ENCODE measurements at places on chromosomes 13 and 19. TPM values are rescaled to one million over a fixed set of nuclear protein-coding genes. Genes with fewer than 3 reads are reported as not detected.

DNA sequence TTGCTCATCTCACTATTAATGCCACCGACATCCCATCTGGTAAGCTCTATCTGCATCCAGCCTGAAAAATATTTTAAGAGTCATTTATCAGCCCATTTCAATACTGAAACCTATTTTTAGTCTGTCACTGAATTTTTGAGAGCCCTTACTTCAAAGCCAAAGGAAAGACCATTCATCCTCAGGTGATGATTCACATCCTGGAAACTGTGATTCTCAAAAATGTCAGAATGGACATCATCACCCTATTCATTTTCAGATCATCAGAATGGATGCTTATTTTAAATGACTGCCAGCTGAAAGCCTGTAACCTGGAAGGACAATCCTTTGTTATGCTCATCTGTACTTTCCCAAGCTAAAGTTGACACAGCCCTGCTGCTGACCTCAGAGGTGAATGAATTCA lies 27.0 kb downstream of the TNFSF11 start:
- H3K27ac ChIP-seq, result no peak overlapping the region
- H3K36me3 ChIP-seq, result no peaks in the 10 kb centered on the region
- no peak for DNase-seq
- peaks cover 8% of the 10 kb centered on the region for H3K27me3 ChIP-seq
- H3K4me1 ChIP-seq, result no peaks in the 10 kb centered on the region
- H3K4me3 ChIP-seq, result no peak overlapping the region

GRCh38 chr19:55437410-55437809 lies 5.7 kb downstream of the SHISA7 start:
- H3K27me3 ChIP-seq, result peaks cover 27% of the 10 kb centered on the region
- no peak overlapping the region for H3K27ac ChIP-seq
- no peaks in the 10 kb centered on the region for H3K36me3 ChIP-seq
- peak; percentile 55 for DNase-seq

DNA sequence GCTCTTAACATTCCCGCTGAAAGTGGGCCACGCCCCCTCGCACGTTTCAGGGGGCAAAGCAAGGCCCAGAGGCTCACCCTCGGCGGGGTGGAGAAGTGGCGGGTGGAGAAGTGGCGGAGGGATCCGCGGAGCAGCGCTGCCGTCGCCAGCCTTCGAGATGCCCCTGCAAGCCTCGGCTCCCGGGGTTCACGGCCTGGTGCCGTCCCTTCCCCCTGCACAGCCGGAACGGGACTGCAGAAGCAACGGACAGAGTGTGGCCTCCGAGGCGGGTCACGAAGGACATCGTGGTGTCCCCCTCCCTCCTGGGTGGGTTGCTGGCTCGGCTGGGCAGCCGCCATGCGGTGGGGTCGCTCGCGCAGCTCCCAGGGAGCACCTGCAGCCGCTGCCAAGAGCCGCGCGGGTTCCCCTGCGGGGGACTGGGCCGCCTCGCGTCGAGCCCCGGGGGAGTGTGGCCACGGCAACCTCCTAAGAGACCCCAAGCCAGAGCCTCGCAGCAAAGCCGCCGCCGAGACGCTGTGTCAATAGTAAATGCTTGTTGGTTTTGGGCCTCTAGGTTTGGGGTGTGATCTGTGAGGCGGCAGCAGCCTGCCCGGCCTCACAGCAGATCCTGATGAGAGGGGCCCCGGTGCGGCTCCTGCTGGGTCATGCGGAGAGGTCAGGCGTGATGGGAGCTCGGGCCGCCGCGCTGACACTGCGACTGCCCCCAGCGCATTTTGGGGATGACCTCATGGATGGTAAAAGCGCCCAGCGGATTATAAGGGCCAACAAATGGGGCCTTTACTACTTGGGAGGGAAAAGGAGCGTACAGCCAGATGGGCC lies 5.5 kb downstream of the TPGS1 start:
- H3K36me3 ChIP-seq, result no peaks in the 10 kb centered on the region
- H3K27me3 ChIP-seq, result no peaks in the 10 kb centered on the region
- no peak overlapping the region for H3K27ac ChIP-seq
- no peak for DNase-seq
- H3K4me1 ChIP-seq, result peaks cover 14% of the 10 kb centered on the region
- no peak overlapping the region for H3K4me3 ChIP-seq

Gene OR7A5
- total RNA-seq, result not detected

- H3K27me3 ChIP-seq, result no peaks in the 10 kb centered on the region
- H3K4me3 ChIP-seq, result no peak overlapping the region
- no peak overlapping the region for H3K27ac ChIP-seq
- DNase-seq, result no peak
Measured at GRCh38 chr13:105220063-105220462, 1315.4 kb downstream of the EFNB2 start.

- peaks cover 24% of the 10 kb centered on the region for H3K36me3 ChIP-seq
- H3K4me3 ChIP-seq, result no peak overlapping the region
- H3K27me3 ChIP-seq, result no peaks in the 10 kb centered on the region
- DNase-seq, result no peak
Measured at GRCh38 chr13:98794498-98794897, 42.0 kb upstream of the SLC15A1 start.

Gene PEAK3
- total RNA-seq, result not detected

Gene C13orf46
- 1.7 TPM for total RNA-seq

- H3K27ac ChIP-seq, result no peak overlapping the region
- no peaks in the 10 kb centered on the region for H3K27me3 ChIP-seq
- H3K36me3 ChIP-seq, result no peaks in the 10 kb centered on the region
- no peak overlapping the region for H3K4me3 ChIP-seq
- DNase-seq, result no peak
- no peaks in the 10 kb centered on the region for H3K4me1 ChIP-seq
Measured at GRCh38 chr19:38502410-38503076, 69.1 kb downstream of the RYR1 start.

Gene OVOL3
- total RNA-seq, result not detected

Gene ALKBH6
- 21.4 TPM for total RNA-seq

- H3K36me3 ChIP-seq, result peaks cover 90% of the 10 kb centered on the region
- H3K4me1 ChIP-seq, result no peaks in the 10 kb centered on the region
- DNase-seq, result no peak
- H3K27ac ChIP-seq, result no peak overlapping the region
- H3K4me3 ChIP-seq, result no peak overlapping the region
- H3K27me3 ChIP-seq, result no peaks in the 10 kb centered on the region
Measured at GRCh38 chr19:2113439-2114211, 16.9 kb downstream of the IZUMO4 start.

DNA sequence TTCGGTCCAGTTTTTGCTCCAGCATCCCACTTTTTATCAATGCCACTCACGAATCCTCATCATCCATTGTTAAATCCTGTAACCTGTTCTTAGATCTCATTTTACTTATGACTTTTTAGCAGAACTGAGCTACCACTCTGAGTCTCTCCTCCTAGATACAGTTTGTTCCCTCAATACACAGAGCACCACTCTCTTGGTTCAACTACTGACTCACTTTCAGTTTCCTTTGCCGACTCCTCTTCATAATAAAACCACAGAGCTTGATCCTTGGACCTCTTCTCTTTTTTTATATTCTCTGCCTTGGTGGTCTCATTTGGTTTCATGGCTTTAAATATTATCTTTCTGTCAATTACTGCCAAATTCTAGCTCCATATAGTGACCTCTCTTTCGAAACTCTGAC lies 150.3 kb downstream of the SLITRK5 start:
- H3K4me1 ChIP-seq, result no peaks in the 10 kb centered on the region
- H3K4me3 ChIP-seq, result no peak overlapping the region
- H3K27me3 ChIP-seq, result no peaks in the 10 kb centered on the region
- H3K27ac ChIP-seq, result no peak overlapping the region
- no peak for DNase-seq
- no peaks in the 10 kb centered on the region for H3K36me3 ChIP-seq

- H3K27me3 ChIP-seq, result no peaks in the 10 kb centered on the region
- DNase-seq, result no peak
- no peaks in the 10 kb centered on the region for H3K36me3 ChIP-seq
- H3K4me3 ChIP-seq, result no peak overlapping the region
- H3K27ac ChIP-seq, result no peak overlapping the region
Measured at GRCh38 chr19:4083677-4084546, 17.2 kb upstream of the ZBTB7A start.

Gene PROZ
- not detected for total RNA-seq

DNA sequence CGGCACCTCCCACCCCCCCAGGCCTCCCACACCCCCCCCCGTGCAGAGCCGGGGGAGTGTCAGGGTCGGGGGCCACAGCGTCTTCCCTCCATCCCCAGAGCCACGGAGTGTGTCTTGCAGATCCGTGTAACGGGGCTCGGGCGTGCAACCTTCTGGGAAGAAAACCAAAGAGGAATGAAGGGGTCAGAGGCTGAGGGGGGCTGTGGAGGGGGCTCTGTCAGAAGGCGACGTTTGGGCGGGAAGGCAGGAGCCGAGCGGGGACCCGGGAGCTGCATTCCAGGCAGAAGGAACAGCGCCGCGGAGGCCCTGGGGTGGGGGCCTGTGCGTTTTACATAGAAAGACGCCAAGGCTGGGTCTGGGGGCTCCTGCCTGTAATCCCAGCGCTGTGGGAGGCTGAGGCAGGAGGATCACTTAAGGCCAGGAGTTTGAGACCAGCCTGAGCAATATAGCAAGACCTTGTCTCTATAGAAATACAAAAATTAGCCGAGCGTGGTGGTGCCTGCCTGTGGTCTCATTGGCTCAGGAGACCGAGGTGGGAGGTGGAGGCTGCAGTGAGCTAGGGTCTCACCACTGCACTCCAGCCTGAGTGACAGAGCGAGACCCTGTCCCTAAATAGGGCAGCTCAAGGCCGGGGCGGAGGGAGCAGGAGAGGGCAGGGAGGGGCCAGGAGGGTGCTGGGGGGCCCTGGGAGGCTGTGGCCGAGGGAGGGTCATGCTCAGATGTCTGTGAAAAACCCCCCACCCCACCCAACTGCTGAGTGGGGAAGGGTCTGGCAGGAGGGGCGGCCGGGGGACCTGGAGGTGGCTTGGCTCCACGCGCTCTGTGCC lies 27.8 kb downstream of the ARID3A start:
- no peak overlapping the region for H3K27ac ChIP-seq
- no peaks in the 10 kb centered on the region for H3K27me3 ChIP-seq
- no peak for DNase-seq
- no peak overlapping the region for H3K4me3 ChIP-seq
- H3K4me1 ChIP-seq, result peaks cover 4% of the 10 kb centered on the region

DNA sequence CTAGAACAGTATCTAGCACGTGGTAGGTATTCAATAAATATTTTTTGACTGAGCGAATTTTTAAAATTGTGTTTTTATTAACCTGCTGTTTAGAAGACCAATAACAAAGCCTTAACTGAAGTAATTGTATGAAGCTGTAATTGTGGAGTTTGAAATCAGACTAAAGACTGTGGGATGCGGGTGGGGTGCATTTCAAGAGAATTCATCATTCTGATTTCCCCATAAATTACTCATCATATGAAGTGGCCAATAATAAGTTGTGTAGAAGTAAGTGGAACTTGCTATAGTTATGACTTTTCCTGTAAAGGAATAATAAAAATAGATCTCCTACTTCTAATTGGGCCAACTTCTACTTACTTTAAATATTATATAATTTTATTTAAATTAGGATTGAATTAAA lies 449.3 kb downstream of the PCDH9 start:
- DNase-seq, result no peak
- H3K27me3 ChIP-seq, result no peaks in the 10 kb centered on the region
- no peak overlapping the region for H3K27ac ChIP-seq
- H3K36me3 ChIP-seq, result no peaks in the 10 kb centered on the region

- peaks cover 4% of the 10 kb centered on the region for H3K27me3 ChIP-seq
- H3K36me3 ChIP-seq, result no peaks in the 10 kb centered on the region
- H3K4me1 ChIP-seq, result no peaks in the 10 kb centered on the region
- no peak overlapping the region for H3K4me3 ChIP-seq
Measured at GRCh38 chr13:24005755-24006281, 108.5 kb upstream of the C1QTNF9B start.

- no peak for DNase-seq
- no peaks in the 10 kb centered on the region for H3K36me3 ChIP-seq
- H3K4me1 ChIP-seq, result peaks cover 56% of the 10 kb centered on the region
- peak overlapping the region; percentile 71 for H3K27ac ChIP-seq
- H3K4me3 ChIP-seq, result no peak overlapping the region
Measured at GRCh38 chr13:74114641-74115040, 19.6 kb downstream of the KLF12 start.

Gene TTC9B
- total RNA-seq, result not detected

DNA sequence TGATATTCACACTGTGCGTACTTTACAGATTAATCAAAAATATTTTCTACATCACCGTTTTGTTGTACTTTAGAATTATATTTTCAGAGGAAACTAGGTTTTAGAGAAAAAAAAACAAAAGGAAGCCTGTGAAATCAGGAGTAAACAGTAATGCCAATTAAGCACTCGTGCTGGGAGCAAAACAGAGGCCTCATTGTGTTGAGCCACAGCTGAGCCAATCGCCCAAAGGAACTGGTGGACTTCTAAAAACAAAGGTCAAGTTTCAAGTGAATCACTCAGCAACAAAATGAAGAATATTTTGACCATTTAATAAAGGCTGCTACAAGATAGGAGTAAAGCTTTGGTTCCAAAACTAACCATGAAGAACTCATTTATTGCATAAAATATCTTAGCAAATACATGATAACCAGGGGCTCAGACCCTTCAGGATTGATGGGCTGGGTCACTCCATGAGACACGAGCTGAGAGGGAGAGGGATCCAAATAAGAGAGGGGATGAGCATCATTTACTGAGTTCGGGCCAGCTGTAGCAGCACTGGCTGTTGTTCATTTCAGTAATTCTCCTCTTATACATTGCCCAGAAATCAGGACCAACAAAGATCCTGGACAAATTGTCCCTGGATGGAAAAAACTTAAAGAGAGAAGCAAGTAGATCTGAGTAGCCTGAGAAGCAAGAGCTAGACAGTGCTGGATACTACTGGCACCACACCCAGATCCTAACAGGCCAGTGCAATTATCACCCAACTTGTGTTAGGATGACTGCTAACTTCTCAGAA lies 8.3 kb upstream of the NALCN start:
- H3K4me1 ChIP-seq, result no peaks in the 10 kb centered on the region
- H3K27me3 ChIP-seq, result no peaks in the 10 kb centered on the region
- H3K27ac ChIP-seq, result no peak overlapping the region
- no peak overlapping the region for H3K4me3 ChIP-seq

DNA sequence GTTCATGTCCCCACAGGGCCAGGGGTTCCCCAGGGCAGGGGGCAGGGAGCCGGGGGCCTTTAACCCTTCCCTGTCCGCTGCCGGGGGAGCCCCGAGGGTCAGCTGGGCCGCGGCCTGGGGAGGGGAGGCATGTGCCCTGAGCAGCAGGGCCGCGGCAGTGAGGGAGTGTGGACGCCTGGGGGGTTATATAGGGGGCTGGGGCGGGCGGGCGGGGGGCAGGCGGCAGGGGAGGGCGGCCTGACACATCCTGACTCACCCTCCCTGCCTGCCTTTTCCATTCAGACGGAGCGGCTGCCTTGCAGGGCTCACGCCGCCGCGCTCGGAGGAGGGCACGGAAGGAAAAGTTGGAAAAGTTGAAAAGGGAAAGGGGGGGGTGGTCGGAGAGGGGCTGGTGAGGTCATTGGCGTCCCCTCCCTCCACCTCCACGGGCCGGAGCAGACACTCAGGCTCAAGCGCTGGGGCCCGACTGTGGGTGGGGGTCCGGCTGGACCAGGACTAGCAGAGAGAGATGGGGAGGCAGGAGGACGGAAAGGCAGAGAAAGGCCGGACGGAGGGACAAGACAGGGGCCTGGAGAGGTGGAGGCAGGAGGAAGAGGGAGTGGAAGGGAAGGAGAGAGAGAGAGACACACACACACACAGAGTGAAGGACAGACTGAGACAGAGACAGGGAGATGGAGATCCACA lies at the start of gene IL11:
Gene IL11, minus strand, starts transcription at position 159 of the 684 bp plus-strand sequence. Its CDS starts 153 bp downstream, at position 6.
- no peak within 1 kb of the TSS for H3K4me3 ChIP-seq
- H3K27ac ChIP-seq, result no peak within 1 kb of the TSS
- no peak for DNase-seq
- no peaks in the 10 kb centered on the region for H3K36me3 ChIP-seq
- H3K27me3 ChIP-seq, result peaks cover 21% of the 10 kb centered on the region
- H3K4me1 ChIP-seq, result peaks cover 3% of the 10 kb centered on the region

Measured in endothelial cell of umbilical vein (primary cell).